ENCODE measurements at places on chromosomes 2 and 18.

DNA sequence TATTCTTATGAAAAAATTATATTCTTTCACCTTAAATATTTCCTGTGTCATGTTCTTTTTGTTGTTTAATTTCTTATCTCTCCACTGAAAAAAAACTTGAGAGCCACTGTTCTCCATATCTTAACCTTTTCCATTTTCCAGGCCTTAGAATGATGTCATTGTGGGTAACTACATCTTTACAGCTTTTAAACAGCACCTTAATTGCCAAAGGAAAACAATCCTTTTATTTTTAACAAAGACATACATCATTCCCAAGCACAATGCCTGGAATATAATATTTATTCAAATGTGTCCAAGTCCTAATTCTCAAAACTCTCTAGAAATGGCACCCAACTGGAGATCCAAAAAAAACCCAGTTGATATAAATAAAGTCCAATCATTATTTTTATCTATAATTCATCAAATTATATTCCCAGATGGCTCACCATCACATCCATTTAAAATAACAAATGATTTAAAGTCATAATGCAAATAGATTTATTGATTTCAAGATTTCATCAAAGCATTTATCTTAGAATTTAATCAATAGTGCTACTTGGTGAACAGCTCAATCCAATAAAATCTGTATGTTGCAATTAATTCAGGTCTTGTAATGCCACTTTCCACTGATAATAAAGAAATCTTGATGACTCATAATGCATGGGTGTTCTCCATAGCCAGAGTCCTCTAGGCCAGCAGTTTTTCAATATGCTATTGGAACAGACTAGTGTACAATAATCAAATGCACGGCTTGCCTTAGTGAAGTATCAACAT, 107.1 kb upstream of the MAPRE2 start:
- no peak for DNase-seq

DNA sequence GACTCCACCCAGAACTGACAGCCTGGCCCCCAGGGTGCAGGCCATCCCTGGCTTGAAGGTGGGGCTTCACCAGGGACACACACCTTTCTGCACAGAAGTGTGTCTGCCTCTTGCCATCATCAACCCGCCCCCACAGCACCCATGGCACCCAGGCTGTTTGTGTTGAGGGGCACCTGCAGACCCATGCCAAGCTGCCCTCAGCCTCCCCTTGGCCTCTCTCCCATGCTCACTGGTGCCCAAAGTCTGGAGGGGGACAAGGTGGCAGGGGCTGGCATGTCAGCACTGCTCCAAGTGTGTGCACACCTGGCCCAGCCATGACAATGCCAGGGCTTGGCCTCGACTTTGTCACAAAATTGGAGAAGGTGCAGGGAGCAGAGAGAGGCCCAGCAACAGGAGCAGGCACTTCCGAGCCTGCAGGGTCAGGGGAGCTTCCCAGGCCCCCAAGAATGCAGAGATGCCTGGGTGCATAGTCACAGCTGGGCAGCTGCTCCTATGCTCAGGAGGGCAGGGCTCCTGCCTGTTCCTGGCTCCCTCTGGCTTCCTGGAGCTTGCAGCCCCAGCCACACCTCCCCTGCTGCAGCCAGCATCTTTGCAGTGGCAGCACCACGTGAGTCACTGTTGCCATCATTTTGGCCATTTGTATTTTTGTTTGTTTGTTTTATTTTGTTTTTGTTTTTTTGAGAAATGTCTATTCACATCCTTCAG, 280.6 kb upstream of the UBE2E3 start:
- no peak for DNase-seq

- DNase-seq: no peak
Measured at GRCh38 chr2:203631068-203631757, 75.2 kb upstream of the CD28 start.

GRCh38 chr2:58895857-58896256, 654.7 kb upstream of the FANCL start:
- DNase-seq: no peak

DNA sequence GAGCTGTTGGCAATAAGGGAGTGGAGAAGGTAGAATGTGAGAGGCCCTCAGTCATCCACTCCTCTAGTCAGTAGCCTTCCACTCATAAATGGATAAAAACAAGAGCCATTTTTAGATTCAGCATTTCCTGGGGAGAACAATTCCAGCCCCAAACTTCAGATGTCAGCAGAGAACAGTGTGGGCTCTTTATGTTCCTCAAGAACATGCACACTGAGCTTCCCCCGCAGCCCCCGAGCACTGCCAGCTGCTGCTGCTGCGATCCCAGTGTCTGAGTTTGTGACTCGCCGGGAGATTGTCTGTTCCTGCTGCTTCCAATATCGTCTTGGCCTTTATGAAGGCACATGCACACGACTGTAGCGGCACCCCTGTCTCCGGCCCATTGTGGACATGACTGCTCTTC, 143.7 kb upstream of the CTNNA2 start:
- DNase-seq: no peak

GRCh38 chr2:227153758-227154486, 10.1 kb downstream of the COL4A4 start:
- DNase-seq: no peak

DNA sequence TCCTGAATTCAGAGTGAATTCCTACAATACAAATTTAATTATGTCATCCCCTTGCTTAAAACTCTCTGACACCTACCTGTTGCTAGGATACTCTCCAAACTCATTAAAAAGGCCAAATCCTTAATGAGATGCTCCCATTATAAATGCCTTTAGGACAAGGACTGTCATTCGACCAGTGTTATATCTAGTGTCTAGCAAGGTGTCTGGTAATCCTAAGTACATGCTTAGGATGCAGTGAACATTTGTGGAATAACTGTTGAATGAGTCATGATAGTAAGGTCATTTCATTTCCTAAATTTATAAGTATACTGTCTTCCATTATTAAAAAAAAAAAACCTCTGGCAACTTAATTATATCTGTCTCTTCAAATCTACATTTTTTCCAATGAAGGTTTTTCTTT, 588.9 kb upstream of the NRXN1 start:
- no peak for DNase-seq

DNA sequence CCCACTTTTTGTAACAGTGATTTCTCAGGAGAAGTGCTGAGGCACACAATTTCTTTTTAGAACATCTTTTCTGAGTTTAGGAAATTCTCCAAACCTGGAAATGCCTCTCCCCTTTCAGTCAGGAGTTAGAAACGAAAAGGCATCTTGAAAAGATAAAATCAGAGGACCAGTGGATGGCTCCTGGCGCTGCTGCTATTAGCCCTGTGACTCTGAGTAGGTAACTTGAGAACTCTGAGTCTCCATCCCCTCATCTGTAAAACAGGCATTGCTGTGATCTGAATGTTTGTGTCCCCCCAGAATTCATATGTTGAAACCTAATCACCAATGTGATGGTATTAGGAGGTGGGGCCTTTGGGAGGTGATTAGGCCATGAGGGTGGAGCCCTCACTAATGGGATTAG, 50.2 kb downstream of the EHD3 start:
- DNase-seq: no peak

DNA sequence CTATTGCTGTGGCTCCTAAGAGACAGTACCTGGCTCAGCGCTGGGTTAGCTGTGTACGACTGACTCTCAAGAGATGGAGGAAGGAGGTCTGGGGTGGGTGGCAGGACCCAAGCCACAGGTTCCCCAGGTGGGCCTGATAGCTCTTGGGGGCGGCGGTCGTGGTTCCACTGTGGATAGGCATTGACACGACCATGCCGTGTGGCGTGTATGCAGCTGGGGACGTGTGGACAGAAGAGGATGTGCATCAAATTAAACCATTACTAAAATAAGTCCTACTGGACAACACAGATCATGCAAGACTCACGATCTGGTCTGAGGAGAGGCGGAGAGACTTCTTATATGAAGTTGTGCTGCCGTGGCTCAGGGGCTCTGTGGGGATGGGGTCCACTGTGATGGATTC, 78.1 kb downstream of the EMILIN2 start:
- DNase-seq: no peak

- DNase-seq: no peak
Measured at GRCh38 chr2:27839022-27839618, 51.1 kb downstream of the RBKS start.

DNA sequence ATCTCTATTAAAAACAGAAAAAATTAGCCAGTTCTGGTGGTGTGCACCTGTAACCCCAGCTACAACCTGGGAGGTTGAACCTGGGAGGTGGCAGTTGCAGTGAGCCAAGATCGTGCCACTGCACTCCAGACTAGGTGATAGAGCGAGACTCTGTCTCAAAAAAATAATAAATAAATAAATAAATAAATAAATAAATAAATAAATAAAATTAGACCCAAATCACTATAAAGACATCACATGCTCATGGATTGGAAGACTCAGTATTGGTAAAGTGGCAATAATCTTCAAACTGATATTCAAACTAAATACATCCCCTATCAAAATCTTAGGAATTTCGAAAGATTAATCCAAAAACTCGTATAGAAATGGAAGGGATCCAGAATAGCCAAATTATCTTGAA, 15.5 kb upstream of the GALNT1 start:
- no peak for DNase-seq

GRCh38 chr18:64710105-64710861, 561.4 kb upstream of the LINC00305 start:
- no peak for DNase-seq

GRCh38 chr2:15579641-15580040, 12.0 kb upstream of the DDX1 start:
- no peak for DNase-seq

- no peak for DNase-seq
Measured at GRCh38 chr2:36439084-36439483, 83.5 kb downstream of the CRIM1 start.

- no peak for DNase-seq
Measured at GRCh38 chr2:40457837-40458236, 5.9 kb upstream of the SLC8A1 start.

DNA sequence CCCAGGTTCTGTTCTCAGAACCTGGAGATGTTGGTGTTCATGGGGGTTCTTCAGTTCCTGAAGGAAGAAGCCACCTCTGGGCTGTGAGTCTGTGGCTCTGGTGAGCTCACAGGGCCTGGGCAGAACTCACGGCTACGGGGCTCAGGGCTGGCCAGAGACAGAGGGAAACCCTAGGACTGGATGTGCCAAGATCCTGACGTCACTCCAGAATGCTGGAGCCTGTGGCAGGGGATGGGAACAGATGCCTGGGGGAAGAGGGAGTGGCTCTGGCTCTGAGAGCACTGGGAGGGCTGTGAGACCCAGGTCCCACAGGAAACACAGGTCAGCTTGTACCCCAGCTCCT, at the start of gene OTOF:
Gene OTOF (minus strand): TSS at position 214 of the 343 bp plus-strand sequence.
- no peak for DNase-seq

- DNase-seq: no peak
Measured at GRCh38 chr2:229410946-229411345, 139.9 kb upstream of the PID1 start.

GRCh38 chr2:43448822-43449110, 147.1 kb downstream of the THADA start:
- DNase-seq: no peak

DNA sequence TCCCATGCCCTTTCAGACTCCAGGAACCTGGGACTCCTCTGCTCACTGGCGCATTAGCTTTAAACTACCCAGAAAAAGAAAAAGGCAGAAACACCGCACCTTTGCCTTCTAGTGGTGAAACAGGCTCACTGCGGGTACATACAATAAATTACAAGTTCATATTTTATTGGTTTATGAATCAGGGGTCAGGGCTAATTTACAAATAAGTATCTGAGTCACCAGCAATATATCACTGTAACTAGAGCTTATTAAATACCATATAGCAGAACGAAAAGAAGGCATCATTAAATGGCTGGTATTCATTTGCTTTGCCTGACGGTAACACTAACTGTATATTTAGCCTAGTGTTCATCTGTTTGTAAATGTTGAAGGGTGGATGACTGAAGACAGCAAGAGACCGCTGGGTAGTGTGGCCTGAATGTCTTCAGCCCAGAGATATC, 26.9 kb upstream of the DTNB start:
- no peak for DNase-seq

DNA sequence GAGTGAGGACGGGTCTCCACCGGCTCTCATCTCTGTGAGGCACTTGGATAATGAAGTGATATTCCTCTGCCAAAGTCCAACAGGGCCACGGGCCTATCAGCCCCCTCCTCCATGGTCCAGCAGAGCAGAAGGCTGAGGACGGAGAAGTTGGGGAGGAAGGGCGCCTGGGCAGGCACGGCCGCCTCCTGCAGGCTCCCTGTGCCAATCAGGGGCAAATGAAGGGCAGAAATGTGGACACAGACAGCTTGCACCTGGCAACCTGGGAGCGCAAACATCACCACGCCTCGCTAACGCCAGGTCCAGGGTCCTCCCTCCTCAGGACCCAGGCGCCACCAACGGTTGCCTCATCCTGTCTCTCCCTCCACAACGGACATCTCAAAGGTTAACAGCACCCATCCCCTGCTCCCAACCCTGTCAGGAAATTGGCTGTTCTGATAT, 24.3 kb downstream of the SMAD7 start:
- DNase-seq: no peak

GRCh38 chr2:234649951-234650350, 153.1 kb upstream of the ARL4C start:
- no peak for DNase-seq

DNA sequence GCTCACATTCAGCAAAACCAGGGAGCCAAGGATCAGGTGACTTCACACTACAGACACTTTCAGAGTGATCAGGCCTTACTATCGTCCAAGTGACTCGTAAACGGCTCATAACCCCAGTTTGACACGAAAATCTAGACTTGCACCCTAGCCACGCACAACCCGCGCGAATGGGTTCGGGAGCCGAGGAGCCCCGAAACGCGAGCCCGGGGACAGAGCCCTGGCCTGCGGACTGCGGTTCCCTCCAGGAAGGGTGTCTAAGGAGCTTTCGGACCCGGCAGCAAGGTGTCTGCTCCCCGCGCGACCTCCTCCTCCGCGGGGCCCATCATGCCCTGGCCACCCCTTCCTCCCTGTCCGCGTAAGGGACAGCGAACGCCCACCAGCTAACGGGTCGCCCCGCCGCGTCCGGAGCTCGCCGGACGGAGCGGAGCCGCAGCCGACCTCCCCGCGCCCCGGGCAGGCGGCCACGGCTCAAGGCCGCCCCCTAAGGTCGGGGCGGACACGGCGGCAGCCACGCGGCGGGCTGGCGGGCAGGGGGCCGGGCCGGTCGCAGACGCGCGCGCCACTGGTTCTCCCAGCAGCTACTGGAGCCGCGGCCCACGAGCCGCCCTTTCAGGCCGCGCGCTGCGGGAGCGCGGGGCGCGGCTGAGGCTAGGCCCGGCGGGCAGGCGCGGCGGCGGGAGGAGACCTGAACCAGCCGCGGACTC, 575 bp downstream of the ATL2 start:
- peak; percentile 31 for DNase-seq
